ENCODE measurements at places on chromosomes 3 and 15.

GRCh38 chr3:142433110-142433509 is 14.7 kb downstream of the XRN1 start:
- no peak for DNase-seq

DNA sequence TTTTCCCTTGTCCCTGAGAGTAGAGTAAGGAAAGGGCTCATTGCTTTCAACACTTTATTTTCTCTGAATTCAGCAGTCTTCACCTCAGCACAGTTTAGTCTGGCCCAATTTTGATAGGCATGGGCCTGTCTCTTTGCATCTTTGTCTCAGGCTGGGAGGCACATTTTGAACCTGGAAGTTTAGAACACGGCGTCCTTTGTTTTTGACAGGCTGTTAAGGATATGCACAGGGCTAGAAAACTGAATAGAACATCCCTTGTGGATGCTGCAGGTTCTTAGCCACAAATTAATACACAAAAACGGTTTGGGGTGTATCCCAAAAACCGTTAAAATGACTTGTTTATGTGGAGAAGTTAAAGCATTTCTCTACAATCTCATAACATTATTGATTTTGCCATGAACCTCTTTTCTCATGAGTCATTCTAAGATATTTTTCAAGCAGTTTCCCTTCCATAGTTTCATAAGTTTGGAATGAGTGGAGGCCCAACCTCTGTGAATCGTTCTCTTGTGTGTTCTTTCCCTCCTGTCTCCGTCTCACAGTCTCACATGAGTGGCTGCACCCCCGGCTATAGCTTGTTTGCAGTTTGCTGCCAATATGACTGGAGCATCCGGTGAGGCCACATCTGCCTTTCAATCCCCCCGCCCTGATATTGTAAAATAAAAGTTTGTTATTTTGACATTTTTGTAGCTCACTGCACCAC is 192.9 kb upstream of the EIF1B start:
- DNase-seq: no peak

DNA sequence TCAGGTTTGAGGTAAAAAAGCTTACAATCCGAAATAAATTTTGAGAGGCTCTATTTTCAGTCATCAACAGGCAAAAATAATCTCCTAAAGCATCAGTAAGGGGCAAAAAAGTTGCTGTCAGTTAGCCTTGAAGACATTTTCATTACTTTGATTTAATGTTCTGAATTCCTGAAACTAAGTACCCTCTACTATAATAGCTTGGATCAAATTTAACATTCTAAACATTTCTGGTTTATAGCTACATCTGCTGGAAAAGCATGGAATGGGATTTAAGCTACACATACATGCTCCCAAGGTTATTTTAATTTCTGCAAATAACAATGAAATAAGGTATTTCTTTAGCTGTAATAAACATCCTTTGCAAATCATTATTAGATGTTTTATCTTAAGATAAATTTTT is 245.4 kb downstream of the ULK4 start:
- DNase-seq: no peak

DNA sequence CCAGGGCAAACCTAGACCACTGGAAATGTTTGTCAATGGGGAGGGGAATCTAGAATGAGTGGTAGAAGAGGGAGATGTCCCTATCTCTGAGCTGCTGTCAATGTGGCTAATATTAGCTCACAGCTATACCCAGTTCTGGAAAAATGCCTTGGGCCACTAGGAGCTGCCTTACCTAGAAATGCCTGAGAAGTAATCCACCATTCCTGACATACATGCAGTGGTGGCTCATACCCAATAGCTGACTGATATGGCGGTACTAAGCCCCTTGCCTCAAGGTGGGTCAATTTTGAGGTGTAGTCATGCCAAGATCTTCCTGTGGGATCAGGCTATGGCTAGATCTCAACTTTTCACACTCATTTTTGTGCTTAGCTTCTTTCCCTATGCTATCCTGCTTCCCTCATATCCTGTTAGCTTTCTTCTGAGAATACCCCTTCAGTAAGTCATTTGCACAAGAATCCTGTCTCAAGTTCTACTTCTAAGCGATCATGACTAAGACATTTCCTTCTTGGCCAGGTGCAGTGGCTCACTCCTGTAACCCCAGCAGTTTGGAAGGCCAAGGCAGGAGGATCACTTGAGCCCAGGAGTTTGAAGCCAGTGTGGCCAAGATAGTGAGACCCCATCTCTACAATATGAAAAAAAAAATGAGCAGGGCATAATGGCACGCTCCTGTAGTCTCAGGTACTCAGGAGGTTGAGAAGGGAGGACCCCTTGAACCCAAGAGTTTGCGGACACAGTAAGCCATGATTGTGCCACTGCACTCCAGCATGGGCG is 49.1 kb upstream of the RFX7 start:
- DNase-seq: no peak

DNA sequence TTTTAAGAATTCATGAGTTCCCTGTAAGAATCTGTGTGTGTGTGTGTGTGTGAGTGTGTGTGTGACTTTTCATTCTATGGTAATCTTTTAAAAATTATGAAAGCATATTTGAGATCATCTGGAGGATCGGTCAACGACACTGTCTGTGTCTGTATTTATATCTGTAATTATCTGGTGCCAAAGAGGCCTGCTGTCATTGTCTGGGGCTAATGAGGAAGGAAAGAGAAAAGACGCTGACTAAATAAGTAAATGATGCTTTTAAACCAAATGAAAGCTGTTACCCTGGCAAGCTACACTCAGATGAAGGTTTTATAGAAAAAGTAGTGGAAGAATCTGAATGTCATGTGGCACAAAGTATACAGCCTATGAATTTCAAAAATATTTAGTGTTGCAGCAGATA is 439.8 kb downstream of the RBMS3 start:
- DNase-seq: no peak

- DNase-seq: no peak
Measured at GRCh38 chr15:78629031-78629715, 8.4 kb upstream of the CHRNA3 start.

DNA sequence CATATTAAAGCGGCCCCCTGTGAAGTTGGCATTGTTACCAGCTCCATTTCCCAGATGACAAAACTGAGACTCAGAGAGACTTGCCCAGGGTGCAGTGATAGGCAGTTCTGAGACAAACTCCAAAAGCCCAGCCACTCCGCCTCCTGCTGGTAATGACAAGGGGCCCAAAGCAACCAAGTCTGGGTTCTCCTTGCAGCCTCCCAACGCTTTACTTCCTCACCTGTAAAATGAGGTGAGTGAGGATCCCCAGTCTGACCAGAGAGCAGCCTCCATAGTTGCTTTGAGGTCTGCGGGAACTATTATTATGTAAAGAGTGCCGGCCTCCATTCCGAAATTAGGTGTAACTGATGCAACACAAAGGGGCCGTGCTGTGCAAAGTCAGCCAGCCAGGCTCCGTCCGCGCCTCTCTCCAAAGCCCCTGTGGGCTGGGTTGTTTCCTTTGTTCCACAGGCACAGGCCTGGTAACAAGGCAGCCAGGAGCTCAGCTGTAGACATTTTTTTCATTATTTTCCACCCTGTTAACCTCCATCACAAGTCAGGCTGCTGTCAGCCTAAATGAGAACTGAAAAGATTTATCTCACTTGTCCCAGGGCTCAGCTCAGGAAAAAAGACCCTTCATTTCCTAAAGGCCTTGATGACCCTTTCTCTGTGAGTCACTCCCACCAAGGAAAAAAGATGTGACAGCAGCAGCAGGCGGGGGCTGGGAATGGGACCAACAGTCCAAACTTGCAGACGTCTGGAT is 139.1 kb upstream of the RAD18 start:
- no peak for DNase-seq

DNA sequence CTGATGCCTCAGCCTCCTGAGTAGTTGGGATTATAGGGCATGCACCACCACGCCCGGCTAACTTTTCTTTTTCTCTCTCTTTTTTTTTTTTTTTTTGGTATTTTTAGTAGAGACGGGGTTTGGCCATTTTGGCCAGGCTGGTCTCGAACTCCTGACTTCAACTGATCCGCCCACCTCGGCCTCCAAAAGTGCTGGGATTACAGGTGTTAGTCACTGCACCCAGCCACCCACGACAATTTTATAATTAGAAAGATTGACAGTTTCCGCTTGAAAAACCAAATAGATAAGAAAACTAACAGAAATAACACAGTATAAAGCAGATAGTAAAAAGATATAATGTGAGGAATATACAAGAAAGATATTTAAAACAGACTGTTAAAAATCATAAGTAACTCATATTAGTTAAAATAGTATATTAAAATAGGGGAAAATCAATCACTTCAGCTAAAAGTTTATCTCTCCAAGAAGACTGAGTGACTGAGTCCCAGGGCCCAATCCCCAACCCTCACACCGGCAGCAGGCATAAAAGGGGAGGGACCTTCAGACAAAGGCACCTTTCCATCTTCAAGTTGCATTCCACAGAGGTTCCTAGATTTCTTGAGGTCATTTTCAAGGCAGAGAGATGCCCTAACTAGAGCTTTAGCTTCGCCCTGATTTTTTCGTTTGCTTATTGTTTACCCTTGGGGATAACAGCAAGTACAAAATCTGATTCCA is 1.4 kb upstream of the WHAMM start:
- DNase-seq: no peak

- DNase-seq: no peak
Measured at GRCh38 chr15:73026511-73027054, 25.7 kb upstream of the NEO1 start.

GRCh38 chr15:60651734-60652141 is 172.8 kb upstream of the ICE2 start:
- no peak for DNase-seq

DNA sequence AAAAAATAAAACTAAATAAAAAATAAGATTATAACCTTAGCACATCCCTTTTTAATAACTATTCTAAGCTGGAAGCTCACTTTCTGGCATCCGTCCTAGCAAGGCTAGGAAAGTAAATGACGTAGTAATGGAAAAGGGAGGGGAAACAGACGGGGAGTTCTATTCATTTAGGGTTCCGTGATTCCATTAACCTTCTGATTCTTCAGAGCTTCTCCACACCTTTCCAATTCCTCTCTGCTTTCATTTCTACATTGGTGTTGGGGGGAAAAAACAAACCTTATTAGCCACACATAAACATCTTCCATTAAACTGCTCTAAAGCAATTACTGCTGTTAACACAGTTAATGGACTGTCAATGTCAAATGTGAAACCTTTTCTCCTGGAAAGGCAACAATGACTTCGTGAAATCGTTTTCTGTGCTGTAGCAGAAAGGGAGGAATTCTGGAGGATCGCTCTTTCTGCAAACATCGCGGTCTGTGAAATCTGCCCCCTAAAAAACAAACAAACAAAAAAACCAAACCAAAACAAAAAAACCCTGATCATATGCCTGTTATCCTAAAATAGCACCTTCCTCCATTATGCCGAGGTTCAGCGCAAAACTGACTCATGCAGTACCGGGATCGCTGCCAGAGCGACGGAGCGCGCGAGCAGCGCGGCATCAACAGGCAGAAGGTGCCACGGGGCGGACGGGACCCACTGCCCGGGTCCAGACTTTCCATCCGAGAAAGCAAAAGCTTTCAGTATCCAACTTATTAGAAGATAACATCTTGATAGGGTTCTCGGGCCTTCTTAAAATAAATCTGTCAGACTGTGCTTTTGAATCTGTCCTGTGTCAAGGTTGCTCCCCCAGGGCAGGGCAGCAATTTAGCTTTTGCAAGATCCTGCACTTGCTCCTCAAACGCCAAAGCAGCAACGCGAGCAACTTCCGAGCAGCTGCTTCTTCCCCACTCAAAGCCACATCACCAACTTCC is 156.2 kb downstream of the FGF12 start:
- no peak for DNase-seq

DNA sequence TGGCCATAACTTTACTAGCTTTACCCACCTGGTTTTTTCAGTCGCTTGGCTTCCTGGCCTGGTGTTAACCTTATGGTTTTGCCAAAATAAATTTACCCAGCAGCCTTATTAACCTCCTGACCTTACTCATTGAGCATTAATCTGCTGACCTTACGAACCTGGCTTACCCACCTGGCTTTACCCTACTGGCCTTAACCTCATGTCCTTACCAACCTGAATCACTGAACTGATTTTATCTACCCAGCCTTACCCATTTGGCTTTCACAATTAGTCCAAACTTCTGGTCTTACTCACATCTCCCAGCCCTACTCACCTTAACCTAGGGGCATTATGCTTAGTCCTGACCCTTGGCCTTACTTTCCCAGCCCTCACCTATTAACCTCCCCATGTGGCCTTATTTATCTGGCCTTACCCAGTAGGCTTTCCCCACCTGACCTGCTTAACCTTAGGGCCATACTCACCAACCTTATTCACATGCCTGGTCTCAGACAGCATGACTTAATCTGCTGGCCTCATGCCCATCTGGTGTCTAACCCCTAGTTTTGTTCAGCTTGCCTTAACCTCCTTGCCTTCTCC is 93.4 kb downstream of the IL12A start:
- DNase-seq: no peak

GRCh38 chr15:81106560-81106959 is 27.5 kb upstream of the CFAP161 start:
- DNase-seq: peak; percentile 27

DNA sequence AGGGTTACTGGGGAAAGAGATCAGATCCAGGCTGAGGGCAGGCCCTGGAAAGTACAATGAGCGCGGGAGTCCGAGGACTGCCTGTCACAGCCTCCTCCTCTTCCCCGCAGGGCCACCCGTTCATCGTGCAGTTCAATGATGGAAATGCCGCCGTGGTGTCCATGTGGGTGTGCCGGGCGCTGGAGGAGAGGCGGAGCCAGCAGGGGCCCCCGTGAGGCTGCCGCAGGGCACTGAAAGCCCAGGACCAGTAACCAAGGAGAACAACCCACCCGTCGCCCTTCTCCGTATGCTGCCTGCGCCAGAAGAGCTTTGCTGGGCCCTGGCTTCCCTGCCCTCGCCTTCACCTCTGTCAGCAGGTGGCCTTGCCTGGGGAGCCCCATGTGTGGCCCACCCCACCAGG is 18.8 kb upstream of the SKOR1 start:
- no peak for DNase-seq

DNA sequence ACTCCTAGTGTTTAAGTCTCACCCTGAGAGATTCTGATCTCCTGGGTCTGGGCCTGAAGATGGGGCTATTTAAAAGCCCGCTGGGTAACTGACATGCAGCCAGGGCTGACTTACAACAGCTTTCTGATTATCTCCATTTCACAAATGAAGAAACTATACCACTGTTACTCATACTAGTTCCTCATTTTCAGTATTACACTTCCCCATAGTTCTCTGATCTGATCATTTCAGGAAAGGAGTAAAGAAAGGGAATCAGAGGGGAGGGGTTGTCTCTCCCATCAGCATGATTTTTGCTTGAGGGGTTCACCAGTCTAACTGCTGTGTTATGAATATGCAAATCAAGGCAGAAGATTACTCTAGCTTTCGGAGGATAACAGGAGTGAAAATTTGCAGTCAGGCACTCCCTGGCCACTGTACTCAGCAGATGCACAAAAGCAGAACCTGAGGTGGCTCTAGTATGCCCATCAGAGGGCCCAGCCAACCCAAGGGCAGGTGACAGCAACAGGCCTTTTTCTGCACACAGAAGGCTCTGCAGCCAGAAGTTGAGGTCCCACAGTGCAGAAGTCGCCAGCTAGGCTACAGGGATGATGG is 59.4 kb downstream of the DAPK2 start:
- DNase-seq: no peak

GRCh38 chr3:79032686-79033318 is 735.0 kb downstream of the ROBO1 start:
- DNase-seq: no peak

Data from activated naive CD4-positive, alpha-beta T cell treated with anti-CD3 and anti-CD28 coated beads, Interleukin-2, amount 50 U/mL, for 16 hours (primary cell).